ENCODE measurements at places on chromosomes 13 and 19.
A peak's percentile ranks its signal among the peaks of the same experiment; 100 is the strongest.

DNA sequence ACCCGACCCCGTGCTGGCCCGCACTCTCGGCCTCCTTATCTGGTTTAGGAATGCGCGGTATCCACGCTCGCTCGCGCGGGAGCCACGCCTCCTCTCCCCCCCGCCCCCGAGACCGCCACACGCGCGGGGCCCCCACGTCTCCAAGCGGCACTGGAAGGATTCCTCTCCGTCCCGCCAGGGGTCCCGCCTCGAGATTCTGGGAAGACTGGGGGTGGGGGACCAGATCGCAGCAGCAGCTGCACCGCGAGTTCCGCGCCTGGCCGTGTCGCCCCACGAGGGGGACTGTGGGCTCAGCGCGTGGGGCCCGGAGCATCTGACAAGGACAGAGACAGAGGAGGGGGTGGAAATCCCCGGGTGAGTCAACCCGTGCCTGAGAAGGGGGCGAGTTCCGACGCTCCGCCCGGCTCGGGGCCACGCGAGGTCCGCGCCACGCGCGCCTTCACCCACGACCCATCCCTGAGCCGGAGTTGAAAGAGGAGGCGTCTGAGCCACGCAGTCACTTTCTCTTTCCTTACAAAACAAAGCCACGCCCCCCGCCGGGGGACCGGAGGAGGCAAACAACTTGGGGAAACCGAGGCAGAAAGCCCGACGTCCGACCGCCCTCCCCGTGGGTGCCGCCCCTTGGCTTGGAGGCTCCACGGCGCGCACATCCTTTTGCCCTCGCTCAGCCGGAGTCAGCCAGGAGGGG lies 814 bp downstream of the S1PR2 start:
- peak; percentile 91 for DNase-seq

DNA sequence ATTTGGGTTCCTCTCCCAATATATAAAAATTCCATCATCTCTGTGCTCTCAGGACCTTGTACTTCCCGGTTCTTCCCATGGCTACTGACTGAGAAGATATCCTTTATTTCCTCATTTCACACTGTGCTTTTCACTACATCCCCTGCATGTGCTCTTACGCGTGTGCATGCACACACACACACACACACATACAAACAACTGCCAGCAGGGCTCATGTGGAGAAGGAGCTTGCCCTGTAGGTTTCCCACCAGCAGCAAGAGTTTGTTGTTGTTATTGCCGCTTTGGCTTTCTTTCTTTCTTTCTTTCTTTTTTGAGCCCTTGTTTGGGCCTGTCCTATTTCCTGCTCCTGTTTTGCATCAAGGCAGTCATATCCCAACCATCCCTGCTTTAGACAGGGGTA lies 43.6 kb downstream of the TEX26 start:
- no peak for DNase-seq

- DNase-seq: no peak
Observed at GRCh38 chr13:88704600-88705275, 1033.6 kb downstream of the SLITRK5 start.

- no peak for DNase-seq
Observed at GRCh38 chr13:95235199-95235756, 66.0 kb downstream of the ABCC4 start.

DNA sequence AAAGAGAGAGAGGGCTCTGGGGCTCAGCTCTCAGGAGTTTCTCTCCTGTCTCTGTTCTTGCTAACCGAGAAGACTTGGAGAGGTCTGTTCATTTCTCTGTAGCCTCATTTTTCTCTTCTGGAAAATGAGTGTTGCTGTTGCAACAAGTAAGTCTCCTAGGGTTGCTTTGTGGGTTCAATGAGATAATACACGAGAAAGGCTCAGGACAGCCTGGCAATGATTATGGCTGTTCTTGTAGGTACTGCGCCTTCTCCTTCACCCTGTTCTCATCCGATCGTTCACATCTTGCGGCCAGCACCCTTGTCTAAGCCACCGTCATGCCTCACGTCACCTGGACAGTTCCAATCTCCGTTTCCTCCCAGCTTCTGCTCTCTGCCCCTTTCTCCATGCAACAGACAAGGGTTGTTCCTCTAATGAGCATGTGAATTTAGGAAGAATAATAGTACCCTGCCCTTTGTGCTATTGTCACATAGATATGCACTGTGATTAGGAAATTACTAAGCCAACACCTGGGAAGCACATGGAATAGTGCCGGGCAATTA lies 4.2 kb downstream of the C5AR1 start:
- DNase-seq: no peak

- DNase-seq: no peak
Observed at GRCh38 chr13:36212789-36213188, 1.6 kb downstream of the SOHLH2 start.

DNA sequence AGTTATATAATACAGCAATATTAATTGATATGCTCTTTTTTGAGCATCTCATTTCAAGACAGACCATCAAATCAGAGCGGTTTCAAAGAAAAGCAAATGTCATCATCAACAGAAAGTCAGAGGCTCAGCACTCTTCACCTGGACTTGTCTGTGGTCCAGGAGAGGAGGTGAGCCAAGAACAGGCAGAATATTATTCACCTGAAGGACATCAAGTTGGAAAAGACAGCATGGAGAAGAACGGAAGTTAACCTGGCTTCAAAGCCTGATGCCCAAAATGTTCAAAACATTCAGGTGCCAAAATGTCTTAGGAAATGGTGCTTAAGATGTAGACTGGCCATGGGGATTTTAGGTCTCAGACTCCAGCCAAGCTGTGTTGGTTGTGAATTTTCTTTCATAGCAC lies 40.7 kb downstream of the FGF14 start:
- no peak for DNase-seq

- no peak for DNase-seq
Observed at GRCh38 chr19:40726279-40726678, 9.4 kb downstream of the ITPKC start.

DNA sequence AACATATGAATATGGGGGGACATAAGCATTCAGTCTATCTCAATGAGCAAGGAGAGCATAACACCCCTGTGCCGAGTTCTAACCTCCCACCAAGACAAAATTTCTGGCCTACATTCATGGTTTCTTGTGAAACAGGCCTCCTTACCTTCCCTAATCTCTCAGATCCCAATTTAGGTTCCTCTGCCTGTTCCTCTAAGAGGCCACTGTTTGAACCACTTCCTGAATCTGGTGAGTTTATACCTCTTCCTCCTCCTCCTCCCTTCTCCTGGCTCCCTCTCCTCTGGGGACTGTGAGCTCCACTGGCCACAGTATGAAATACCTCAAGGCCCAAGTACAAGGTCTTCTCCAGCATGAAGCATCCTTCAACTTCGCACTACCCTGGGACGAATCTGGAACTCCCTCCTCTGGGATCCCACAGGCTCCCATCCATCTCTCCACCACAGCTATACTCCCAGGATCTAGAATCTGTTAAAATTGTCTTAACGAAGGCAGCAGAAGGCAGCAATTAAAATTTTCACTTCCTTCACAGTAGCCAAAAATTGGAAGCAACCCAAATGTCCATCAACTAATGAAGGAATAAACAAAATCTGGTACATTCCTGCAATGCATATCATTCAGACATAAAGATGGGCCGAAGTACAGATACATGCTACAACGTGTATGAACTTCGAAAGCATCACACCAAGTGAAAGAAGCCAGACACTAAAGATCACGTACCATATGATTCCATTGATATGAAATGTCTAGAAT lies 7.8 kb upstream of the SIGLECL1 start:
- DNase-seq: no peak

DNA sequence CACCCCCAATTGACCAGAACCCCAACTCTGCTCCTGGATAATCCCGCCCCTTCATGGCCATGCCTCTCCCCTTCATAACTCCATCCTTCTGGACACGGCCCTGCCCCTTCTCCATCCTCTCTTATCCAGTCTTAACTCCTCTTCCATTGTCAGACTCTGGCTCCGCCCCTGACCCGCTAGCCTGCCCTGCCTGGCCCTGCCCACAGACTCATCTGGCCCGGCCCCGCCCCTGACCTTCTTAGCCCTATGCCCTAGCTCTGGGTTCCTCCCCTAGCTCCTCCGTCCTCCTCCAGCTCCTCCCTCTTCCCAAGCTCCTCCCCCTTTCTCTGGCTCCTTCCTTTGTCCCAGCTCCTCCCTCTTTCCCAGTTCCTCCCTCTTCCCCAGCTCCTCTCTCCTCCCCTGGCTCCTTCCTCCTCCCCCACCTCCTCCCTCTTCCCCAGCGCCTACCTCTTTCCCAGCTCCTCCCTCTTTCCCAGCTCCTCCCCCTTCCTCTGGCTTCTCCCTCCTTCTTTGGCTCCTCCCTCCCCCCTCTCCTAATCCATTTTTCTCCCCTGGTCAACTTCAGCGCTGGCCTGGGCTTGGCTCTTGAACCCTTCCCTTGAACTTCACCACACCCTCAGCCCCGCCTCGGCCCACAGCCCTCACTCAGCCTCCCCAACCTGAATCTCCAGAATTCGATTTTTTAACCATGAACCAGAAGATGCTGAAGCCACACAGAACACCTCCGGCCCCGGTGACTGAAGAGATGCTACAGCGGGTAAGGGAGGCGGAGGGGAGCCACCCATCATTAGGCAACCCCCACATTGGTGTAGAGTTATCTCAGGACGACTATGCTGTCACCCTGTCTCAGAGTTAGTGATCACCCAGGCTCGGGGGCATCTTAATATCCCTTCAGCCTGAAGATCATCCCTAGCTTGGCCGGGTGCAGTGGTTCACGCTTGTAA lies 9.2 kb upstream of the ZNF358 start:
- DNase-seq: peak; percentile 77

GRCh38 chr13:64546371-64546770 lies 2683.8 kb downstream of the PCDH9 start:
- no peak for DNase-seq

- DNase-seq: no peak
Observed at GRCh38 chr13:68124437-68125086, 894.4 kb upstream of the PCDH9 start.

- no peak for DNase-seq
Observed at GRCh38 chr13:110540871-110541525, 20.5 kb downstream of the RAB20 start.

GRCh38 chr13:69108486-69108885 lies 999.1 kb upstream of the ATXN8OS start:
- DNase-seq: no peak

DNA sequence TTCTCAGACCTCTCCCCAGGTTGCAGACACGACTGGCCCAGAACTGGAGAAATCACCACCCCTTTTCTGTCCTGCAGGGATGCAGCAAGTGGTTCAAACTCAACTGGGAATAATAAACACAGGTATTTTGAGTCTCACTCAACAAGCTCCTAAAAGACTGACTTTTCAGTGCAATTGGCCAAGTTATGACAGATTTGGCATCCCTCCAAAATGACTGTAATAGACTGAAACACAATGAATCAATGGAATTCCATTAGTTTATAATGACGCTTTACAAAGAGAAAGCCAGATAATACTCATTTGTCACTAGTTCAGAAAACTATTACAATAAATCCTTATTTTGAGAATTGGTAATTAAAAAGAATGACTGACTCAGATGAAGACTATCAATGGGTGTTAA lies 38.1 kb downstream of the MIPEP start:
- no peak for DNase-seq

DNA sequence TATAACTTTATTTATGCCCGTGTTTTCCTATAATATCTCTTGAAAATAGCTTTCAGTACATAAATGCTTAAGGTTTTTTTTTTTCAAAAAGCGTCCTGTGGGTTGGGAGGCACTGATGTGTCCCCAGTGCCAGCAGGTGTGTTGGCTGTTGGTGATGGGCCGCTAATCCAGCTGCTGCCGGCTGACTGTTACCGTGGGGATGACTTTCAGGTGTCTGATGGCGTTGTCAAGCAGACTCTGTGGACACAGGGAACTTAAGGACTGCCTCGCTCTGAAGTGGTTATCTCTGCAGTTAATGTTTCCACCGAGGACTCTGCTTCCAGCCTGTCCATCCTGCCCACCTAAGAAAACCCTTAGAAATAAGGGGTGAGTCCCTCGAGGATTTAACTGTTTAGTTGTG lies 94.5 kb downstream of the ANKRD10 start:
- no peak for DNase-seq

DNA sequence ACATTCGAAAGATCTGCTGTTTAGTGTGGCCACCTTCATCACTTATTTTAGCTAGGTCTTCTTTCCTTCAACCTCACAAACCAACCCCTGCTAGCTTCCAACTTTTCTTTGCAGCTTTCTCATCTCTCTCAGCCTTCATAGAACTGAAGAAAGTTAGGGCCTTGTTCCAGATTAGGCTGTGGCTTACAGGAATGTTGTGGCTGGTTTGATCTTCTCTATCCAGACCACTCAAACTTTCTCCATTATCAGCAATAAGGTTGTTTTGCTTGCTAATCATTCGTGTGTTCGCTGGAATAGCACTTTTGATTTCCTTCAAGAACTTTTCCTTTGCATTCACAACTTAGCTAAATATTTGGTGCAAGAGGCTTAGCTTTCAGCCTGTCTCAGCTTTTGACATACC lies 44.7 kb downstream of the CARS2 start:
- no peak for DNase-seq

DNA sequence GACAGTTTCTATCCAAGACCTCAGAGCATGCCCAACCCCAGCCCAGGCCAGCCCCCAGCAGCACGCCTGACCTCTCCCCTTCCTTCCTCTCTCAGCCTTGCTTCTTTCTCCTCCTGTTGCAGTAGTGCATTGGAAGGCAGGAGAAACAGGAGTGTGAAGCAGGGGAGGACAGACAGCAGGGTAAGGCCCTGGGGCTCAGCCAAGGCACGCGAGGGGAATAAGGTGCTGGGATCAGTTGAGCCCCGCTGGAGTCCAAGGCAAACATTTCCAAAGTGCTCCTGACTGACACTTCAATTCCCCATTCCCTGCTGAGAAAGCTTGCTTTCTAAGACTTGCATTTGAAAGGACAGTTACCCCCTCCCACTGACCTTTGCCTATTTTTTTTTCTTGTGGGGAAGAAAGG lies 73.1 kb upstream of the OLFM4 start:
- no peak for DNase-seq

DNA sequence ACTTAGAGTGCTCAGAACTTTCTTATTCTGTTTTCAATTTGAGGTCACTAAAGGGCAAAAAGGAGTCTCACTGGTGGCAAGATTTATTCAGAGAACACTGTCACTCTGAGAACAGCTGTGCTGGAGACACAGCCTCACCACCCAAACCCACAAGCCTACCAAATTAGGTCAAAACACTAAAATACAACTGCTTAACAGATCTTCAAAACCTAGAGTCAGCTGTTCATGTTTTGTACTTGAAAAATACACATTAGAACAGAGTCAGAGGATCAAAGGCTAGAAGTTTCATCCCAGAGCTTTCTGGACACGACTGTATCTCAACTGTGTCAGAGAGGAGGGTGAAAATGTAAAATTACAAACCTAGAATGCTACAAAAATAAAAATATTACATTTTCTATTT lies 89.3 kb downstream of the MIPEP start:
- DNase-seq: no peak

DNA sequence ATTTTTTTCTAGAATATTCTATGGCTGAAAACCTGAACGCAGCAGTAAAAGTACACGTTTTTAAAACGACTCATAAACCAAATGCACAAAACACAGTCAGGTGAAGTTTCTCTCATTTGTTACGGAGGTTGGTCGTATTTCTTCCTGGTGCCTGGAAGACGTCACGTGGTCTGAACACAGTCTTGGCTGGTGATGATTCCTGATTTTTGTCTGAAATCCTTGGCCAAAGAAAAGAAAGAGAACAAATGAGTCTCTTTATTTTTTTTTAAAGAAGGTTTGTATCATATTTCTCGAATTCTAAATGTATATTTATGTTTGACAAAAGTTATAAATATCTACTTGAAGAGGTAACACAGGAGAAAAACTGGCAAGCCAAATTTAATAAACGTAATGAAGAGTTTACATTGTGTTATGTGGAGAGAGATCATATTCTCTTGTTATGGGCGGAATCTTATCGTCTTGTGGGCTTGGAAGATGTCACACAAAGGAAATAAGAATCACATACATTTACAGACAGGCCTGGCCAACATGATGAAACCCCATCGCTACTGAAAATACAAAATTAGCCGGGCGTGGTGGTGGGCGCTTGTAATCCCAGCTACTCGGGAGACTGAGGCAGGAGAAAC lies 10.0 kb upstream of the PNMA8A start:
- DNase-seq: no peak
